ENCODE measurements at places on chromosomes 7 and 10.

DNA sequence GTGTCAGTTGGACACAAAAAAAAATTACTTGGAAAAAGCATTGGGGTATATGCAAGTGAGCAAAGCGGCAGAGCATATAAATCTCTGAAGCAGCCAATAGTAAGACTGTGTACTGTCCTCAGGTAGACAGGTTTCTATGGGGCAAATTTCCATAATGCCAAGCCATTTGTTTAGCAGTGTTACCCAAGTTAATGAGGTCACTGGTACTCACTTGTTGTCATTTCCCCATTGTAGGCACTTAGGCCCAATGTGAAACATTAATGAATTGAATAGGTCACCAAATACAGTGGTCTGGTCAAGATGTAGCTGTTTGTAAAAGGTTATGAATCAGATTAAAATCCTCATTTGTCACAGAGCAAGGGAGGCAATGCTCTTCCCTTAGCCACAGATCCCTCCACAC is 27.5 kb downstream of the HOXA1 start:
- DNase-seq, result no peak

DNA sequence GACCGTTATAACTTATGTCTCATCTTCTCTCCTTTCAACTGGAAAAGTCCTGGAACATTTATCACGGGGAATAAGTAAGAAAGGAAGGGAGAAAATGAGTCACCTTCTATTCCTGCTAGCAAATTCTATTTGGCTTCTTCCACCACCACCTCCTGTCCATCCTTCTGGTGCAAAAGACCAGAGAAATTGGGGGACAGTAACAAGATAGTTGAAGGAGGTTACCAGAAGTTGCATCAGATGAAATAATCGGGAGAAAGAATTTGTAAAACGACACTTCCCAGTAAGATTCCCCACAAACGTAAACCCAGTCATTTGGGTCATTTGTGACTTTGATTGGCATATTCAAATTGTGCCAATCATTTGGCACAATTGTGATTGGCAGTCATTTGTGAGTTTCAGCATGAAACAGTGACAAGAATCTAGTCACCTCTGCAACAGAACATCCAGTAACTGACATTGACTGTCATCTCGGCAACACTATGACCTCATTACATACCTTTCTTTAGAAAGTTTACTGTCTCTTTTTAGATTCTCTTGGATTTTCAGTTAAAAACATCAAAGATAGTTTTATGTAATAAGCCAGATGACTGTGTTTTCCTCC is 51.3 kb upstream of the PIK3CG start:
- DNase-seq, result no peak

- no peak for DNase-seq
Observed at GRCh38 chr7:82010416-82010815, 240.6 kb upstream of the HGF start.

GRCh38 chr7:145431834-145432233 is 596.0 kb upstream of the TPK1 start:
- DNase-seq, result no peak

DNA sequence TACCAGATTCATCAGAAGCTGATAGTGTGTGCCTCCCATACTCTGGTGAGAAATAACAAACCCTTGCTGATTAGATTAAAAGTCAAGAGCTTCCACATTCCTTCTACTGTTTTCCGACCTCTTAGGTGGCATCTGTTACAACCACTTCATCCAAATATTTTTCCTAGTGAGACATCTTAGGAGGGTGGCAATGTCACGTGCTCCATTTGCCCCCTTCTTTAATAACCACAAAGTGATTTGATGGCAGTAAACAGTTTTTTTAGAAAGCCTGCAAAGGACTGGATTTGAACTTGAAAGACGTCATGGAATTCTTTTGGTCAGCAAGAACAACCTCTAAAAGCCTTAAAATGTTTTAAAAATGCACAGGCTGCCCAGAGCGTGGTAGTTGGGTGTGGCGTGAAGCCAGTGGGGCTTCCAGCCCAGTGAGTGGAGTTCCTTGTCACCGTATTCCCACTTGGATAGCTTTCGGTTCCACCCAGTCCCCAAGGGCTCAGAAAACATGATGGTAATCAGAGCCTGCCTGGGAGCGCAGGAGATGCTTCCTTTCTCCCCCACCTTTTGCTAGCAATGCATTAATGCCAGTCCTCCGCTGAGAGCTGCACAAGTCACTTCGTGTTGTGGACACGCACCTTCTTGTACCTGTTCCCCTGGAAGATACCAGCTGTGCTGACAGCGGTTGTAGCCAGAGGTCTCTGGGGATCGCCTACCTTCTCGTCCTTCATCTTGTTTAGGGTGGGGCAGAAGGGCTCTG is 256.4 kb downstream of the KIAA1217 start:
- no peak for DNase-seq

All from muscle of arm (tissue), 14 donors.